ENCODE measurements at places on chromosomes 12 and 14.

DNA sequence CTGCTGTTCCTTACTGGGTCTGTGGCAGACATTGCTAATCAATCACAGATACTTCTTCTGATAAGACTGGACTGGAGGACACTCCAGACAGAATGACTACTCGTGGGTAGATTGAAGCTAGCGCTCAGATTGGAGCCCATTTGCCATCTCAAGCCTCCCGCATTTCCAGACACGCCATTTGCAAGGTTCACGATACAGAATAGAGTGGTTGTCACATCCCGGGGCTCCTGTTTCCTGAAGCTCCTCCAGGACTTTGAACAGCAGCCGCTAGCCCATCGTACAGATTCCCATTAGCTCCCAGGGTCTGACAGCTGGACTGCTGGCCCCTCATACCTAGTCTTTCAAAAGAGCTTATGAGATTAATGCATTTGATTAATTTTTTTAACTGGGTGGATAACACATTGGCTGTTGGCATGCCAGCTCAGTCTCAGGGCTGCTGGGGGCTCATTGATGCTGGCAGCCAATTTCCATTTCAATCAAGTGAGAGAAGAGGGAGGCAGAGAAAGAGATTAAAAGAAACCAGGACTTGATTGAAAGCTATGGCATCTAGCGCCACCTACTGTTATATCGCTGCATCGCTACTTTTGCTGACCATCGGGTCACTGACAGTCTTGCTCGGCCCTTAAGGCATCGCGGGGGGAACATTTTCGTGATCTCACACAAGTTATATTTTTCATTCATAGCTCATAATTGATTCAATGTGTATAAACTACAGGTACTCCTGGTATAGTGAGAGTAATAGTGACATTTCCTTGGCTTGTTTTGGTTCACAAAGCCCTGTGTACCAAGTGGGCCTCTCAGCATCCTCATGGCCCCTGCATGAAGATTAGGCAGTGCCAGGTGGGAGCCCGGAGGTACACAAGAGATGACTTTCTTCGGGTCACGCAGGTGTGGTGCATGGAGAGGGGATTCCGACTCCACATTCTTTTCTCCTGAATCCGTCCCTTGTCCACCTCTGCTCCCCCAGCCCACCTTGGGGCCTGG, 78.6 kb downstream of the CCDC60 start:
- peak; percentile 33 for DNase-seq

DNA sequence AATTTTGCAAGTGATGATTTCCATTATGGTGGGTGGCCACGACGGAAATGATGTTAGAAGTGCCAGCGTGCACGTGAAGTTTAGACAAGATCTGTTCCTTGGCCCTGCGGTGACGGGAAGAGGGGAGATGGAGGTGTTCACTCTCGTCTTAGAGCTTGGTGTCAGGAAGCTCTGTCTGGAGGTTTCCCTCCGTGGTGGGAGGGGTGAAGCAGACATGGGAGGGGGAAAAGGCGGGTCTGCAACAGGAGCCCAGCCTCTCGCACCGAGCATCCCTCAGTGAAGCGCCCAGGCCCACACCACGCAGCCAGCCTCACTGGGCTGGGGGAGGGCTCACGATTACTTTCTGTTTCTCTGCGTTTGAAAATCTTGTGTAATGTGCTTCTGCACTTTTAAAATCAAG, 26.3 kb downstream of the EML1 start:
- DNase-seq, result no peak

DNA sequence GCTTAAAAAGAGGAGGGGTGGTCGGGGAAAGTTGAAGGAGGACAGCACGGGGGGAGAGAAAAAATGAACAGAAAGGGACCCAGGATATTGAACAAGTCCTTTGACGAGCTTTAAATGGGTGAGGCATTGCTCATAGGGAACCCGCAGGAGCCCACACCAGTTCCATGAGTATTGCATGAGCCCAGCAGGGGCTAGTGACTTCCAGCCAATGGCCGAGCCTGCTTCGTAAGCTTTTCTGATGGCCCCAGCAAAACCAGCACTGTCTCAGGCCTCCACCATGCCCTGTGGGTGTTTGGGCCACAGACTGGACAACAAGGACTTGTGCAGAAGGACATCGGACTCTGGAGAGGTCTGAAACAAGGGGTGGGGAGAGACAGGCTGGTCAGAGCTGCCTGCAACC, 109.5 kb downstream of the ZFP36L1 start:
- no peak for DNase-seq

- DNase-seq, result no peak
Measured at GRCh38 chr12:28683366-28683765, 465.7 kb upstream of the FAR2 start.
